ENCODE measurements at places on chromosomes 2 and 18. TPM values are rescaled to one million over a fixed set of nuclear protein-coding genes. Genes with fewer than 3 reads are reported as not detected.

GRCh38 chr2:152167065-152167464, 8.5 kb downstream of the STAM2 start:
- no peak for DNase-seq
- H3K4me1 ChIP-seq: peaks cover 25% of the 10 kb centered on the region
- H3K27me3 ChIP-seq: no peaks in the 10 kb centered on the region
- H3K36me3 ChIP-seq: peaks cover 6% of the 10 kb centered on the region

DNA sequence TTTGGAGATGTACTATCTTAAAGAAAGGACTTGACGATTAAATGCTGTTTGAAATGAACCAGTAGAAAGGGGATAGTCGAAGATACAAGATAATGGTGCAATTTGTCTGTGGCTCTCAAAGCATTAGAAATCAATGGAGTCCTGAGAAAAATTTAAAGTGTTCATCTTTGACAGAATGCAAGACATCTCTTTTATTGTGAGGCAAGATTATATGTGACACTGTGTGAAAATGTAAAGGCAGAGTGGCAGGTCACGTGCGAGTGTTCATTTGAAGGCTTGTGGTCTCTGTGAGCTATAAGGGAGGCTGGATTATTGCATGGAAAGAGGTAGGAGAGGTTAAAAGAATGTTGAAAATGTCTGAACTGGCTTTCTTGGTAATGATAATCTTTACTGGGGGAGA, 709.2 kb downstream of the DSC3 start:
- H3K36me3 ChIP-seq: no peaks in the 10 kb centered on the region
- no peak overlapping the region for H3K27ac ChIP-seq
- H3K4me1 ChIP-seq: no peaks in the 10 kb centered on the region
- no peak for DNase-seq
- no peak overlapping the region for H3K4me3 ChIP-seq
- no peaks in the 10 kb centered on the region for H3K27me3 ChIP-seq

DNA sequence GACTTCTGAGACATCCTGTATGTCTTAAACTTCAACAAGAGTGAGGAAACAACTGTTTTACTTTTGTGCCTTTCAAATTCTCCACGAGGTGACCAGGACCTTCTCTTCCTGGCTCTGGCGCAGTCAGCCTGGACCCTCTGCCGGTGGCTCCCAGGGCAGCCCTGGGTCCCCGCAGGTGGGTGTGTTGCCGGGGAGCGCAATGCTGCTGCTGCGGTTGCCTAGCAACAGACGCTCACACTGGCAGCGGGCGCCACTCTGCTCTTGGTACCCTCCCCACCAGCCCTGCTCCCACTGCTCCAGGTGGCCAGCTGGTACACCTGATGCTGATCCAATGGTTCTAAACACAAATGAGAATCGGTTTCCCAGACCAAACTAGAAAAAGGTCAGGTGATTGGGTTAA, 58.7 kb downstream of the GNAL start:
- no peak overlapping the region for H3K4me3 ChIP-seq
- H3K27me3 ChIP-seq: peaks cover 36% of the 10 kb centered on the region
- no peak for DNase-seq

- no peaks in the 10 kb centered on the region for H3K36me3 ChIP-seq
- DNase-seq: no peak
- no peak overlapping the region for H3K27ac ChIP-seq
- H3K4me3 ChIP-seq: no peak overlapping the region
Measured at GRCh38 chr2:173818285-173818684, 146.9 kb downstream of the SP3 start.

GRCh38 chr2:215419113-215419512, 16.8 kb downstream of the FN1 start:
- no peaks in the 10 kb centered on the region for H3K27me3 ChIP-seq
- H3K27ac ChIP-seq: no peak overlapping the region
- H3K4me1 ChIP-seq: peaks cover 8% of the 10 kb centered on the region
- H3K36me3 ChIP-seq: peaks cover 28% of the 10 kb centered on the region
- no peak overlapping the region for H3K4me3 ChIP-seq

- no peak overlapping the region for H3K27ac ChIP-seq
- no peaks in the 10 kb centered on the region for H3K27me3 ChIP-seq
- H3K4me1 ChIP-seq: peaks cover 9% of the 10 kb centered on the region
Measured at GRCh38 chr2:32772638-32773447, 145.0 kb downstream of the TTC27 start.

- no peaks in the 10 kb centered on the region for H3K27me3 ChIP-seq
- H3K27ac ChIP-seq: no peak overlapping the region
- DNase-seq: no peak
- H3K4me1 ChIP-seq: no peaks in the 10 kb centered on the region
Measured at GRCh38 chr2:61750624-61751023, 103.2 kb downstream of the FAM161A start.

DNA sequence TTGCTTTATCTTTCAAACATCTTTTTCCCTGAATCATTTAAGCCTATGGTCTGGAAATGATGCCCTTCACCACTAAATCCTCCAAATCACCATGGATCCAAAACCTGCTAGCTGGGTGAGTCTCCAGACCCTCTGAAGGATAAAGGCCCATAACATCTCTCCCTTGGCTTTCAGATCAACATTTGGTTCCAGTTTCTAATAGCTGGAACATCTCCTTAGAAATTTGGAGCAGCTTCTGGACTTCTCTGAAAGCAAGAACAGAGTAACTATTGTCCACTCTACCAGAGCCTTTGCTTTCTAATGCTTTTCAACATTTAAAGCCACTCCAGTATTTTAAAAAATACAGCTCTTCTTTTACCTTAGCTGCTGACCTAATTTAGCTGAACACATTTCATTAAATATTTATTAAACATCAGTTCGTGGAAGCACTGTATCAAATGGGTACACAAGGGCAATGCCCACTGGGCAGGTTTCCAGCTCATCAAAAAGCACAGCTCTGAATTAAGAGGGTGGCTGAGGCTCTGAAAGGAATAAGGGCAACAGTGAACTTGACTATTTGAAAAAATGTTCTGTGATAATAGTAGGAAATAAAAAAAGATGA, 75.3 kb downstream of the GALNT3 start:
- peaks cover 5% of the 10 kb centered on the region for H3K27me3 ChIP-seq
- no peaks in the 10 kb centered on the region for H3K4me1 ChIP-seq

GRCh38 chr2:217978536-217979150, 24.2 kb downstream of the TNS1 start:
- peak overlapping the region; percentile 86 for H3K27ac ChIP-seq
- H3K4me1 ChIP-seq: peaks cover 24% of the 10 kb centered on the region
- no peak for DNase-seq
- H3K36me3 ChIP-seq: peaks cover 10% of the 10 kb centered on the region
- peaks cover 4% of the 10 kb centered on the region for H3K27me3 ChIP-seq

DNA sequence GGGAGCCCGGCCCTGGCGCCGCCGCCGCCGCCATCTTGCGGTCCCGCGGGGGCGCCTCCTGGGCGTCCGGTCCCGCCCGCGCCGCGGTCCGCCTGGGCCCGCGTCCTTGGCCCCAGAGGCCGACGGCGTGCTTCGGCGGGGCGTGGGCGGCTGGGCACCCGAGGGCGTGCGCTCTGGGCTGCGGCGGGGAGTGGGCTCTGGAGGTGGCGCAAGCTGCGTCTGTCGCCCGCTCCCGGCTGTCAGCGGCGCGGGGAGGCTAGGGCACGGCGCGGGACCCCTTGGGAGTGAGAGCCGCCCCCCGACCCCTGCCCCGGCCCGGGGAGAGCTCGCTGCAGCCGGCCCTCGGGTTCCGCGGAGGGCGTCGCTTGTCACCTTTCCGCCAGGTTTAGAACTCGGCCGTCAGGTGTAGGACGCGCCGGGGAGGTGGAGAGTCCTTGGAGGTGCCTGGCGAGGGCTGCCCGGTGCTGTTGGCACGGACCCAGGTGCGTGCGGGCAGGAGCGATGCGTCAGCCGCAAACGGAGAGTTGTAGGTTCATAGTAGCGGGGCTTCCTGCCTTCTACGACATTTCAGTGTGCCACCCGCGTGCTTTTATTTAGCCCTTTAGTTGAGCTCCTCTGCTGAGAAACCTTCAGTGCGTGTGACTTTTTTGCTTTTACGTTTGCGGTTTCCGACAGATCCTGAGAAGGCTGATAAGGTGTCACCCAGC, 921 bp downstream of the VAPA start:
- H3K4me3 ChIP-seq: peak overlapping the region; percentile 95
- DNase-seq: peak; percentile 76
- peaks cover under 1% of the 10 kb centered on the region for H3K27me3 ChIP-seq

DNA sequence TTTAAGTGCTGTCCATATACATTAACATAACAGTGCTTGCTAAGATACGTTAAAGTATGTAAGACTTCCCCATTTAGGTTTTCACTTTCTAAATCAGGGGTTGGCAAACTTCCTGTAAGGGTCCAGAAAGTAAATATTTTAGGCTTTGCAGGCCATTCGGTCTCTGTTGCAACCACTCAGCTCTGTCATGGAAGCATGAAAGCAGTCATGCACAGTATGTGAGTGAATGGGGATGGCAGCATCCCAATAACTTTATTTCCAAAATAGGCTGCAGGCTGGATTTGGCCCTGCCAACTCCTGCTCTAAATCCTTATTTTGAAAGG, 128.7 kb downstream of the PLA2R1 start:
- no peak overlapping the region for H3K4me3 ChIP-seq
- no peaks in the 10 kb centered on the region for H3K27me3 ChIP-seq
- H3K4me1 ChIP-seq: no peaks in the 10 kb centered on the region
- H3K36me3 ChIP-seq: no peaks in the 10 kb centered on the region
- DNase-seq: no peak

GRCh38 chr2:177724398-177725287, 332.1 kb downstream of the AGPS start:
- peak overlapping the region; percentile 59 for H3K4me3 ChIP-seq
- no peaks in the 10 kb centered on the region for H3K27me3 ChIP-seq
- peaks cover 47% of the 10 kb centered on the region for H3K4me1 ChIP-seq
- H3K27ac ChIP-seq: peak overlapping the region; percentile 78
- no peaks in the 10 kb centered on the region for H3K36me3 ChIP-seq
- no peak for DNase-seq

DNA sequence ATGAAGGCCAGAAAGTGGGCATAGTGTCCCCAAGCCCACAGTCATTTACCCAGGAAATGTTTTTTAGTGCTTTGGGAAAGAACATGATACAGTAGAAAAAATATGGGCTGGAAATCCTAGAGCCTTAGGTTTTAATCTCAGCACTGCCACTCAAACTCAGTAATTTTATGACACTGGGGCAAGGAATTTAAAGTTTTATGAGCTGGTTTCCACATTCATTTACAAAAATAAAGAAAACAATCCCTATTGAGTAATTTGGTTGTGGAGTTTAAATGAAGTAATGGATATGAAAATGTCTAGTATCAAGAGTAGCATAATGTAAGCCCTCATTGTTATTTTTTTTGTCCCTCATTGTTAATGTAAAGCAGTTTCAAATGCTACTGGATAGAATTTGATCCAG, 51.5 kb upstream of the FRZB start:
- no peaks in the 10 kb centered on the region for H3K27me3 ChIP-seq
- H3K4me1 ChIP-seq: peaks cover 20% of the 10 kb centered on the region
- no peak for DNase-seq
- no peak overlapping the region for H3K27ac ChIP-seq

- peaks cover 60% of the 10 kb centered on the region for H3K27me3 ChIP-seq
- peak overlapping the region; percentile 26 for H3K27ac ChIP-seq
- no peak for DNase-seq
- H3K36me3 ChIP-seq: peaks cover 3% of the 10 kb centered on the region
Measured at GRCh38 chr2:237487496-237487895, 445 bp downstream of the MLPH start.

DNA sequence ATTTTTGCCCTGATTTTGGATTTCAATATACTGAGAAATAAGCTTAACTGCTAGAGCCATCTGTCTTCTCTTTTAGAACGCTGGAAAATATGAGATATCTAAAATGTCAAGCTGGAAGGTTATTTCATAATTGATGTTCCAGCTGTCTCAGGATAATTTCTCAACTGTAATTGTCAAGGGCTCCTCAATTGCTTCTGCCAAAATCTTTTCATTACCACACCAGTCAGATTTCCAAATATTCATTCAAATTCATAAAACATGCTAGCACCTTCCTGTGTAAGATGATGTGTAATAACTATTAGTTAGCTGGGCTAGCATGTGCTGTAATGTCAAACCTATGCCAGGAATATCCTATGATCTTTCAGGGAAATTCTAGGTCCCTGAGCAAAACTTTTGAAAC, 88.1 kb downstream of the TNFRSF11A start:
- peaks cover 20% of the 10 kb centered on the region for H3K27me3 ChIP-seq
- no peak overlapping the region for H3K4me3 ChIP-seq
- no peaks in the 10 kb centered on the region for H3K36me3 ChIP-seq
- DNase-seq: no peak

- no peaks in the 10 kb centered on the region for H3K36me3 ChIP-seq
- no peak overlapping the region for H3K4me3 ChIP-seq
- no peak overlapping the region for H3K27ac ChIP-seq
- H3K27me3 ChIP-seq: no peaks in the 10 kb centered on the region
Measured at GRCh38 chr2:84894758-84895520, 10.5 kb upstream of the TMSB10 start.

Gene SCN9A
- 8.3 TPM for total RNA-seq

Gene HMSD
- total RNA-seq: 4.5 TPM

Gene SRD5A2
- total RNA-seq: not detected

Gene GPR75
- total RNA-seq: 4.1 TPM

Gene HOXD11
- total RNA-seq: 0.21 TPM

Gene GRHL1
- 37.4 TPM for total RNA-seq
